ENCODE measurements at places on chromosomes 4 and X. TPM values are rescaled to one million over a fixed set of nuclear protein-coding genes. Genes with fewer than 3 reads are reported as not detected.

- no peak for DNase-seq
These were observed 431.0 kb downstream of the SMARCA1 start for GRCh38 chrX:129092242-129092641.

GRCh38 chrX:11537141-11537540, 128.6 kb downstream of the ARHGAP6 start:
- DNase-seq = no peak

- DNase-seq = no peak
These were observed 20.0 kb upstream of the PRRG3 start for GRCh38 chrX:151675121-151675746.

DNA sequence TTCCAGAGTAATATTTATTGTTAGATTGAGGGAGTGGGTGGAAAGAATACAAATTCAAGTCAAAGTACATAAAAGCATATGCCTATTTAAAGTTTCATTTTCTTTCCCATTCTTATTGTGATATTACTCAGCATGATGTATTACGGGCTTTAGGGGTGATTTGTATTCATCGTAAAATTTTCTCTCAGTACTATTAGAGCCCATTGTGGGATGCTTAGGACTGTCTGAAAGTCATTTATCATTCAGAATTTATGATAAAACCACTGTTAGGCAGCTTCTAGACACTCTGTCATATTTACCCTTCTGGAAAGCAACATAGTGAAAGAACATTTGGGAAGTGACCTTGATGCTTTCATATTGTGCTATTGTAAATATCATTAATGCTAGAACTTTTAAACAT, 45.9 kb downstream of the AGA start:
- no peak for DNase-seq

GRCh38 chr4:144300616-144301015, 160.1 kb upstream of the GYPA start:
- DNase-seq = no peak

- no peak for DNase-seq
These were observed 33.2 kb downstream of the HMX1 start for GRCh38 chr4:8838296-8838960.

DNA sequence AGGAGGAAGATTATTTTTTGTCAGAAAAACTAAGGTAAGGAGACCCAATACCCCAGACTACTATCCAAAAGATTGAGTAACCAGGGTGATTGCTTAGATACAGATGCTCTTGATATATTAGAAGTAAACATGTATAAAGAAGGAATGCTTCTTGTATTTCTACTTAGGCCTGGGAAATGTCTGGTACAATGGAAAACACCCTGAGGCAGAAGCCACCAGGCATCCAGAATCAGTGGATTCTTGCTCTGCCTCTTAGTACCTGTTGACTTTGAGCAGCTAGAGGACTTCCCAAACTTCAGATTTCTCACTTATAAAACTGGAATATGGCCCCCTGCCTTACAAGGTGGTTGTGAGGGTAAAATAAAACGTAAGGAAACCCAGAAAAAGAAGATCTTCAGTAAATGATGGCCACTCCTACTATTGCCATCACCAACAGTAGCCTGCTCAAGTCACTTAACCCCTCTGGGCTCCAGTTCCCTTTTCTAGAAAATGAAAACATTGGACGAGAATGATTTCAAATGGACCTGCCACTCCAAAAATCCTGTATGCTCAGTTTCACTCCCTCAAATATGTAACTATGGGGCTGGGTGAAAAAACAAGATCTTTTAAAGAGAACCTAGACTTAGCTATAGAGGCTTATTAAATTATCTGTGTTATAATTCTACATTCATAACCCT, 56.6 kb downstream of the AMELX start:
- no peak for DNase-seq

GRCh38 chr4:165204462-165204830, 2.9 kb upstream of the KLHL2 start:
- peak; percentile 8 for DNase-seq

DNA sequence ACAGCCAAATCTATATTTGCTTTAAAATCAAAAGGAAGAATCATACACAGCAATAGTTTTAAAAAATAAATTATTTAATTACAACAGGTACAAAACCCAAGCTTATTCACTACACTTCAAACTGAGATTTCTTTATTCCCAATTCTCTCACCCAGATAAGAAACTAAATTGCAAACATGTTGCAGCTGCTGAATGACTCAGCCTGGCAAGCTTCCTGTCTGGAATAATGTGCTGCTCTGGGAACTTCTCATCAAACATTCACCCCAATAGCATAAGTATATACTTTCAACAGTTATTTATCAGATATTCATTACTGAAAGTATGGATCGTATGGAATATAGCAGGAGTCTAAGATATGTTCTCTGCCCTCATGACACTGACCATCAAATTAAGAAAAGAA, 43.0 kb upstream of the GABRA2 start:
- DNase-seq = no peak

DNA sequence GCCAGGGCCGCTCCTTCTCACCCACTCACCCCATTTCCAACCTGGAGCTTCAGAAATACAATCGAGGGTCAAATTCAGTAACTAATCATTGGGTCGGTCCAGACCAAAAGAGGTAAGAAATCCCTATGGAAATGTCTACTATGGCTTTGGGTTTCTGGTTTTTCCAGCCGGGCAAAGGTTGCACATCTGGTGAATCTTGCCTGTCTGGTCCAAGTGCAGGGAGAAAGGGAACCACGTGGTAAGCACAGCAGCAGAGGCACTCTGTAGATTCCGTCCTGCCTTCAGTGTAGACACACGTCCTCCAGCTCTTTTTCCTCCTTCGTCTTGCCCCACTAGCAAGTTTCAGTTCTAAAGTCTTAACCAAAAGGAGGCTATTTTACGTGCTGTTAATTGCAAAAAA, 218.0 kb upstream of the JADE1 start:
- no peak for DNase-seq

- peak; percentile 2 for DNase-seq
These were observed 391 bp downstream of the UBL4A start for GRCh38 chrX:154486052-154486395.

GRCh38 chr4:25803720-25804225, 59.0 kb downstream of the SEL1L3 start:
- DNase-seq = no peak

DNA sequence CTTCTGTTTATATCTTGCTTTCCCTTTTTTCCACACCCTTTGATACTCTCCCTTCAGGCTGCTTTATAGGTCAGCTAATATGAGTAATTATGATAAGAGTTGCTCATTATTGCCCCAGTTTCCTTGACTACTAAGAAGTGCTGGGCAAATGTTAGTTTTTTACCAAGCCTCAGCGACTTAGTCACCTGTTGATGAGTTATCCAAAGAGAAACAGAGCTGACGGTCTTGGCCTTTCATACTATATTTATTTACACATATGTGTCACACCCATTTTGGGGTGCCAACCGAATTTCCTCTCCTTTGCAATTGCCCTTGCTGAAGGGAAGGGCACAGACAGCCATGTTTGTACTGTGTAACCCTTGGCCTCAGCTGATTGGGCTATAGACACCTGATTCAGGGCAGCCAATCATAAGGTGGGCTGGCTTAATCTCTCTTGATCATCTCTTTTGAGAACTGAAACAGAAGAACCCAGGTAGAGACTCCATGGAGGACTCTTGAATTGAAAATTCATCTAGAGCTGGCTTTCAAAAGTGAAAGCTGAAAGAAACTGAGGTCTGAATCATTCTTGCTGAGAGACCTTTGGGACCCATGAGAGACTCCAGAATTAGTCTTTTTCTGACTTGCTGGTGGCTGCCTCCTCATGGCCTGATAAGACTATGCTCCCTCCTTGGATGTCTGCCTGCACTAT, 111.7 kb upstream of the RPS6KA3 start:
- no peak for DNase-seq

DNA sequence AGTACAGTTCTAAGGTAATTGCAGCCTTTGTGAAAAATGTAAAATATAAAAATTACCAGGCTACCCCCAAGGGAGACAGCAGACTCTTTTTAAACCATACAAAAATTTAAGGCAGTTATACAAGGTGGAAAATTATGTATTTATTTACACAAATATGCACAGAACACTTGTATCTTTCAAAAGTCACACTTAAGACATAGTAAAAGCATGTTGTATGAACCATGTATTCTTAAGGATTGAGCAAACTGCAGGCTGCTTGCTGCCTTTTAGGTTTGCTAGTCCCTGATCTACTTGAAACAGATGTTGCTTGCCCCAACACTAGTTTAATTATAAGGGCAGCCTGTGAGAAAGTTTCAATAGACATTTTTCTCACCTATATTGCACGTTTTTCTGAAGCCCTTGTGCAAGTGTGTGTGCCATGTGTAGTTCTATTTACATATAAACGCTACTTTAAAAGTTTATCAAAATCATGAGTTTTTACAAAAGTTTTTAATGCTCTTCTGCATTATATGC, 72.8 kb downstream of the PRSS12 start:
- no peak for DNase-seq

DNA sequence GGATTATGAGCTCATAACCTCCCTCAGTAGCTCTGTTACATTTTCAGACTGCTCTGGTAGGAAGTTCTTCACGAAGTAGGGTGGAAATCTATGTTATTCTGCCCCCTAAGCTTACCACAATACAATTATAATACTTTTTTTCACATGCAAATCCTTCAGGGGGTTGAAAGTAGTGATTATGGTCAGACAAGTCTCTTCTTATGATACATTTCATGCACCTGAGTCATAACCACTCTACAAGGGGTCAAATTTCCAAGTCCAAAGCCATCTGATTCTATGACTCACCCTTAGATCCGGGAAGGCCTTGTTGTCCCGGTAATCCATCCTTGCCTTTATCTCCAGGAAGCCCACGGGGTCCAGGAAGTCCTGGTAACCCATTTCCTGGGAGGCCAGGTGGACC, 95.2 kb downstream of the ATG4A start:
- peak; percentile 8 for DNase-seq

DNA sequence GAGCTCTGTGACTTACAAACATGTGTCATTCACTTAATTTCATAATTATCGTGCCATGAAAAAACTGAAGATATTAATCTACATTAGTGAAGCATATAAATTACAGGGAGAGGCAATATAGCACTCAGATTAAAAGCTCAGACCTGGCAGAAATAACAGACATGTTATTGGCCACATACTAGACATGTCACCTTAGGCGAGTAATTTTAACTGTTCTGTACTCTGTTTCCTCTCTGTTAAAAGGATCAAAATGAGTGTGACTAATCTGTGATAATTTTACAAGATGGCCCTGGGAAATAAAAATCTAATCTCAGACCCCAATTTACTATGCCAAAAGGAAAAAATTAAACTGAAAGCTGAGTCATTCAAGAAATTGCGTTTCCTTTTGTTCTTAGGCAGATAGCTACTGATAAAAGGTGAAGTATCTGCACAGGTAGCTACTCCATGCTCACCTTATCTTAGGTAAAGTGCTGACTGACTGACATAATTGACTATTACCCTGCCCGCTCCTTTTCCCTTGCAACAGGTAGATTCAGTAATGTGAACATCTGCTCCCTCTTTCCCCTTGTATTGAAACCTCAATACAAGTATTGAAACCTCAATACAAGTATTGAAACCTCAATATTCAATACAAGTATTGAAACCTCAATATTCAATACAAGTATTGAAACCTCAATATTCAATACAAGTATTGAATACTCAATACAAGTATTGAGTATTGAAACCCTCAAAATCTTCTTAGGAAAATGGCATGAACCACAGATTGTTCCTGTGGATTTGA, 33.2 kb downstream of the RELL1 start:
- DNase-seq = no peak

DNA sequence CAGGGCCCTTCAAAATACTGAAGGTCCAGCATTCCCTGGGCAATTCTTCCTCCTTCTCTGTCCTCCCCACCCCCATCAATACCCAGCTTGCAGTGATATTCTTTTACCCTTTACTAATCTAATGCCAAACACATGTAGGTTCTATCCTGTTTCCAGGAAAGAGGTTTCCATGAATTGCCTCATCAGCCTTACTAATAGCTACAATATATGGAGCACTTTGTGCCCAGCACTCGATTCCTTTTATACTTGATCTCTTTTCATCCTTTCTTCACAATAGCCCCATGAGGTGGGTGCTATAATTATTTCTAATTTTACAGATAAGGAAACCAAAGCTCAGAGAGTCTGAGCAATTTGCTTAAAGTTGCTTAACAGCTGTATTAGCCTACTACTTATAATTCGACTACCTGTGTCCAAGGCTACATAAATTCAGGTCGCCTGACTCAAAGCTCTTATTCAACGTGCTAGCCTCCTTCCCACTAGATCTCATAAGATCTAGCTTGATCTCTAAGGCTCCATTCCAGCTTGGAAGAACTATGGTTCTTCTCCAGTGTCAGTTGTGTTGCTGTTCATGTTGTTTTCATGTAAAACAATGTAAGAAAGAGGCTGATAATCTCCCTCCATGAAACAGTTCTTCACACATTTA, 229.6 kb upstream of the PGRMC2 start:
- DNase-seq = peak; percentile 63

DNA sequence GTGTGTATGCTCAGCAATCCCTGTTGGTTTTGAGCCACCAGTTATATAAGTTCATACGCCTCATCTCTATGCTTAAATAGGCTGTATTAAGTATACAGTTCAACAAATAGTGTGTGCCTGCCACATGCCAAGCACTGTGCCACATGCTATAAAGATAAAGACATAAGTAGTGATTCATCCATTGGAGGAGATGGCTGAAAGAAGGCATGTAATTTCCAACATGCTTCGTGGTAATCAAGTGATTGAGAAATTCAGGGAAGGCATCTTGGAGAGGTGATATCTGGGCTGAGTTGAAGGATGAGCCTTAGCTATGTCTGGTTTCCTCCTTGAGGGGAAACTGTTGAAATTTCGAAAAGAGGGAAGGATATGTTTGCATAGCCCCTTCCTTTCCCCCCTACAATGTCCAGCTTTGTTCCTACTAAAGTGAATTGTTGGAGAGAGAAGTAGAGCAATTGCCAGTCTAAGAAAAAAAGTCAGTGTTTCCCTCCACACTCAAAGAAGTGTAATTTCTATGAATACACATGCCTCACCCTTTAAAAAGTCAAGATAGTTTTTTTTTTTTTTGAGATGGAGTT, 96.5 kb downstream of the ARHGAP10 start:
- DNase-seq = no peak

- DNase-seq = no peak
These were observed 171.1 kb downstream of the SCFD2 start for GRCh38 chr4:53194727-53195126.

DNA sequence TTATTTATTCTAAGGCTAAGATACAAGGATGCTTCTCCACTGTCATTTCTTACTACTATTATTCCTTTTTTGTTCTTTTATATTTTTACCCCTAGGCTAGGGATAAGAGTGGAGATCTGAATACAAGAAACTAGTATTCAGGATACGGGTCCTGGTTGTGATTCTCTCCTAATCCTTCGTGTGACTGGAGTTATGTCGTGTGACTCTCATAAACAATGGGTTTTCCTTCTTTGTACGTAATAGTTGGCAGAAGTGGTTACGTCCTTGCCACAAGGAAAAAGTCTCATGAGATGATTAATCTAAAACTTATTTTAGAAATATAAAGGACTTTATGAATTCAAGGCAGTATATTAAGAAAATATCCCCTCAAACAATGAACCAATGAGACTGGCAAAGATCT, 497.2 kb upstream of the FAM241A start:
- no peak for DNase-seq

Gene SMARCA5
- 57.6 TPM for total RNA-seq

Gene CDS1
- total RNA-seq = not detected

Gene GC
- total RNA-seq = not detected

Gene CXCL3
- 1.3 TPM for total RNA-seq

Gene EREG
- not detected for total RNA-seq

Gene UGT2B11
- total RNA-seq = not detected

Gene MAML3
- 20.1 TPM for total RNA-seq

Gene MAGEA10
- total RNA-seq = not detected

Gene CITED1
- not detected for total RNA-seq

Gene NPY2R
- total RNA-seq = not detected

Gene ANK2
- total RNA-seq = not detected

Gene RASGEF1B
- total RNA-seq = not detected

Gene TMEM165
- total RNA-seq = 177 TPM

Gene FAM9C
- total RNA-seq = not detected
